Activated CD4-positive, alpha-beta T cell treated with anti-CD3 and anti-CD28 coated beads for 1 hour (primary cell): ENCODE measurements at places on chromosomes 7 and 10.

DNA sequence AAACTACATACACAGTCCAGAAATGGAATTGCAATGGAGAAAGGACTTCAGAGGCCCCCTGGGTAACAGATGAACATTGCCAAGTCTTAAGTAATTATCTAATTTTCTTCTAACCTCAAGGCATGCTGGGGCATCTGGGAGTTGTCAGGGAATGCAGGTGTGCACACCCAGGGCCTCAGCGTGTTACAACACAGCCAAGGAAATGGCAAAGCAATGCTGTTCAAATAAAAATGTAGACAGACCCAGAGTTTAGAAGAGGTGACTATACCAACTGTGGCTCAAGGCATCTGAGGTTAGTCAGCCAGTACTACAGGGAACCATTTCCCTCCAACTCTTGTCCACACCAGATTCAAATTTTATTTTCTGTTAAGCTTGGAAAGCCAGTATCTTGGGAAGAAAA lies 73.6 kb downstream of the CCDC3 start:
- no peak for DNase-seq

DNA sequence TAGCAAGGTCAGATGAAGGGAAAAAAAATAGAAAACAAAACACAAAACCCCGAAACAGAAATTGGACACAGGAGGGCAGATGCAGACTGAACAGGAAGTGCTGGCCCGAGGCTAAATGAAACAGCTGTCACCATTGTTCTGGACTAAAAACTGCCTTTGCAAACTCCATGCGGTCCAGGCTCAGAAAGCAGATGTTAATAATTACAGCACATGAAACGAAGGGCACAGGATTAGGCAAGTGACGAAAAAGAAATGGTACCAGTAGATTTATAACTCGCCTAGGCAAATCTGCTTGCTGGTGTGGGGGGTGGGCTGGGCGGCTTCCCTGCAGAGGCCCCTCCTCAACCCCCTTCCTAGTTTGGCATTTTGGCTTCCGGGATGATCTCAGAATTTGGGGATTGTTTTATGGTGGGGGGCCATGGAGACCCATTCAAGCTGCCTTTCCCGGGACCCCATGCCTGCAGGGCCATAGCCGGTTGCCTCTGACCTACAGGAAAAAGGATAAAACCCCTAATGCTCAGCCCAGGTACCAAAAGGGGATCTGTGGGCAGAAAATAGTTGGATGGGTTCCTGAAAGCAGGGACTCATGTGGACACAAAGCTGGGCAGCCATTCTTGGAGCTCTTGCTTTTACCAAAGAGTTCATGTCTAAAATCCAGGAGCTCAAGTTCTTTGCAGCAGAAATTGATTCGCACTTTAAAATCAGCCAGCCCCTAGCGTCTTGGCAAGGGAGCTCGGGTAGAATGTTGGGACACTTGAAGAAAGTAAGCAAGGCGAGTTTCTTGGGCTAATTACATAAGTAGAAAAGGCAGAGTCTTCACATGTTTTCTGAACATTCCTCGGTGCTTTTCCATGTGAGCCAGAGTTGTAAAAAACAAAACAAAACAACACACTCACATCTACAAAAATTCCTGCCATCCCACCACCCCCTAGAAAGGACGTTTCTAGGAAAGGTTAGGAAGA lies 39.0 kb upstream of the EMX2 start:
- no peak for DNase-seq

DNA sequence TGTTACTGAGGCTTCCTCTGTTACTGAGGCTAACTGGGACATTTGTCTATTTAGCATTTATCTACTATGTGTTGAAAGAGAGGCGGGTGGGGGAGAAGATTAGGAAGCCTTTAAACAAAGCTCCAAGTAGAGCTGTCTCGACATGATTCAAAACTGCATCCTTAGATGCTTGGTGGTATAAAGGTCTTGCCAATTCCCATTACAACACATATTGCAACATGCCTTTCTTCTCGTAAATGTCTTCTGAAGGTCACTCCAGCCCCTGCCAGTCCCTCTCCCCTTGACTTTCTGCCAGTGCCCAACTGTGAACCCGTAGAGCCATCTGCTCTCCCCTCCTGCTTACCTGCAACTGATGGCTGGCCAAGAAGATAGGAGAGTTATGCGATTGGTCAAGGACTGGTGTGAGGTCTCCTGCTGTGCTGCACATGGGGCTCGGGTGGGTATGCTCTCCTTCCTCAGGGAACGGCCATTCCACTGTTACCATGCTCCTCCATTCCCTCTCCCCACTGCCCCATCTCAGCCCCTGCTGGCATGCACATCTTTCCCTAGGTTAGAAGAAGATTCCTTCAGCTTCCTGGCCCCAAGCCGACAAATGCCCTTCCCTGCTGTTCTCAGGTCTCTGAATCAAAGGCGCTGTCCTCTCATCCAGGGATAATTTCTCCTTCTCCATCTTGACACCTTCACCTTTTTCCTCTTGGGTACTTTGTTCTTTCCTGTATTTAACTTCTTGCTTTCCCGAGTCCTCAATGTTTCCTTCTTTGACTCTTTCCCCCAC lies 43.6 kb upstream of the ZNF32 start:
- no peak for DNase-seq

DNA sequence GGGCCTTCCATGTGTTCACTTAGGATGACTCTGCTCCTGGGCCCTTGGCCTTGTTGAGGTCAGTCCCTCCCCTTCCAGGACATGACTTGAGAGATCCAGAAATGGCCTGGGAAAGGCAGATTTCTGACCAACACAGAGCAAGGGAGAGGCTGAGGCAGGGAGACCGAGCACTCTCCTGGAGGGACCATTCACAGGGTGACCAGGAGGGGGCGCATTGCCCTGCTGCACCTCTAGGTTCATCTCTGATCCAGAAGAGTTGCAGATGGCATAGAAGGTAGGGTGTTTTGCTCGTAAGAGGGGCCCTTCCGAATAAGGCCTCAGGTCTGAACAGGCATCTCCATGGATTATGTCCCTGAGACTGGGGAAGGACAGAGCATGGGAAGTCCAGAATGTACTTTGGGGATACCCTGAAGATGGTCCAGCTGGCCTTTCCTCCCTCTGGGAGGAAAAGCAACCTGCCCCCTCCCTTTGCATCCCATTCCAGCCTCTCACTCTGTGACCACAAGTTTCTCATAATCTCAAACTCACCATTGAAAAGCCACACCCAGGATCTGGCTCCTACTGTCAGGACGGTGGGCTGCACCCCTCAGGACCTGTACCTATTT lies 6.6 kb downstream of the DMBT1 start:
- no peak for DNase-seq

DNA sequence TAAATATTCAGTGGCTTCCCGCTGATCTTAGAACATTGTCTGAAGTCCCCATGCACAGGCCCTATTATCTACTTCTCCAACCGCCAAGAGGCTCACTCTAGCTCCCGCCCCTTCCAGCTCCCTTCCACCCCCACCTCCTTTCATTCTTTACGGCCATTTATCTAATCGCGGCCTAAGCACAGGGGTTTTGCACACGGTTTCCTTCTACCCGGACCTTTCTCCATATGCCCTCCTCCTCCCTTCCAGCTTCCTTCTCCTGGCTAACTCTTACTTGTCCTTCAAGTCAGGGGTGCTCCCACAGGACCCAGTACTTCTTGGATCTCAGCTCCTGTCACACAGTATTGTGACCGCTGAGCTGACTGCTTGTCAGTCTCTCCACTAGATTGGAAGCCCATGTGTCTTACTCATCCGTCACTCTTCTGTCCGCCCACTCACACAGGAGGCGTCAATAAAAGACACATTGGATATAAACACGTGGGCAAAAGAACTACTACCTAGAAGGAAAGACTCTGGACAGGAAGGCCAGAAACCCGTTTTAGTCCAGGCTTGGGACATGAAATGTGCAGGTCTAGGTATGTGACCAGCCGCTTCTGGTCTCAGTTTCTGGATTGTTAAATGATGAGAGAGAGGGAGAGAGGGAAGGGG lies 20.2 kb upstream of the HPS1 start:
- no peak for DNase-seq

GRCh38 chr10:132149917-132150316 lies 36.8 kb upstream of the DPYSL4 start:
- DNase-seq, result no peak

DNA sequence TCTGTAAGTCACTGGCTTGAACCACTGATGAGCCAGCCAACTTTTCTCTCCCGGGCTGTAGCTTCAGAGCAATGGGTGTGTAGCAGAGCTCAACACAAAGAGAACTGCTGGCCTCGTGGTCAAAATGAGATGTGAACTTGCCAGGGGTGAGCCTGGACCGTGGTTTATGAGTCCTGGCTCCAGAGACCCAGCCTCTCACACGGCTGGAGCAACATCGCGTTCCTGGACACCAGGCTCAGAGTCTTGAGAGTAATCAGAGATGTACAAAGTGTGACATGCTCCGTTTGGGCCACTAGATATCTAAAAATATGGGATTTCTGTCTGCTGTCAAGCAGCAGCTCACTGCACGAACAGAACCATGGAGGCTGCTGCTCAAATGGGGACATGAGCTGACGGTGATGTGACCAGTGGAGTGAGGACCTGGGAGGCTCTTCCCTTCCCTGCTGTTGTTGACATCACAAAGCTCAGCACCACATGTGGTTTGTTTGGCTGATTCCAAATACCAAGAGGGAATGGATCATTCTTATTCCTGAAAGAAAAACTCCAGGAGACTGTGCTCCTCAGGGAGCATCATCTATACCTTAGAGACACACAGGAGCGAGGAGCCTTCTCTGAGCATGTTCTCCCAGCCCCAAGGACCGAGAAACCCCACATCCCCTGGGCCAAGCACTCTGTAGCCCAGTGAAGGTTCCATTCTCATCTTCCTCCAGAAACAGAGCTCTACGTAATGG lies 9.2 kb upstream of the SVIL start:
- no peak for DNase-seq

DNA sequence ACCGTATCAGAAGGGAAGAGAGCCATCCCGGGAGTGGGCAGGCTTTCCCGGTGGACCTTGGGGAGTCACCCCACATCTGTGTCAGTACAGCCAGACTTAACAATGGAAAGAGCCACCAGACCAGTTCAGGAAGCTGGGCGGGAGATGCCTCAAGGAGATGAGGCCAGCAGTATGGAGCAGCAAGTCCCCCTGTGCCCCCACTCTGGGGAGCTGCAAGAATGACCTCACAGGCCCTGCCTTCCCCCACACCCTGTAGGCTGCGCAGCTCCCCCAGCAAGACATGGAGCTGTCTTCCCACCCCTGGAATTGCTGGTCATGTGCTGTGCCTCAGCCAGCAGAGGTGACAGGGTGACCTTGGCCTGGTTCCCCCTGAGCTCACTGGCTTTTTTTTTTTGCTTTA lies 76.8 kb upstream of the INSIG1 start:
- DNase-seq, result no peak

- DNase-seq, result no peak
Observed at GRCh38 chr10:19979628-19980027, 163.4 kb downstream of the PLXDC2 start.

DNA sequence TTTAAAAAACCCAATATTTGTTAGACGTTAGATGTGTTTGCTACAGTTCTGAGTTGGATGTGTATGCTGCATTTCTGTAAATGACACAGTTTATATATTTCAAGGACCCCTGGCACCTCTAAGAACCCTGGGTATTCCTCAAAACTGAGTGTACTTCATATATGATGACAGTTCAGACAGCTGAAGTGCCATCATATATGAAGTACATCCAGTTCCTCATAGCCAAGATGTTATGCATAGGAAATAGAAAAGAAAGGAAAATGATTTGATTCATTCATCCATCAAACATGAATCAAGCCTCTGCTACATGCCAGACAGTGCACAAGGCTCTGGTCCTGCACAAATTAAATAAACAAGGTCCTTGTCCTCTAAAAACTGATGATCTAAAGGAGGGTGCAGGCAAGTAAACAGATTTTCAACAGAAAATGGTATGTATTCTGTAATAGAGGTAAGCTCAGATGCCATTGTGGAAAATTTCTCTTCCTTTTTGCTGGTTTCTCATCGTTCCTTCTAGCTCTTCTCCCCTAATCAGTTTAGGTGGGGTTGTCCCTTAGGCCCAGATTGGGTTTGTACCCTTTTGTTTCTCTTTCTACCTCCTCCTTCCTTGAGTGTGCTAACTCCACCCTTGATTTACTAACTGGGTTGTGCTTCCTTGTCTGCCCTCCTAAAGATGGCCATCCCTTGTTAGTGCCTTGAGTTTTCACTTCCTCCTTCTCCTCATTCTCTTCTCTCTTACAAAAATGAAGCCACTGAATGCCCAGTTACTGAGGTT lies 25.3 kb upstream of the SMIM30 start:
- DNase-seq, result no peak

DNA sequence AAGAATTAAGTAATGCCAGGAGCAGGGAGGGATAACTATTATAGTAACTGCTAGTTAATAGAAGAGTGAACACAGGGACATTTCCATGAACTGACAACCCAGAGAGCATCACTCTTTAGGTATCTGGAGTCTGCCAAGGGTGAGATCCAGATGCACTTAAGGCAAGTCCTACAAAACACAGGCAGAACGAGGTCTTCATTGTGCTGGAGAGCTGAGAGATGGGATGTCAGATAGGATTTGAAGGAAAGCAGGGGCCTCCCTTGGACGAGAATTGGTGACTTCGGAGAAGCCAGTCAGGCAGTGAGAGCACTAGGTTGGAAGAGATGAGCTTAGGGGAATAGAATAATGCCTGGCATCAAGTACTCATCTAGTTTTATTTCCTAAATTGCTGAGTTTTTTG lies 684.5 kb downstream of the GATA3 start:
- DNase-seq, result no peak
